ENCODE measurements at places on chromosomes 4 and X. TPM values are rescaled to one million over a fixed set of nuclear protein-coding genes. Genes with fewer than 3 reads are reported as not detected.

The HDAC8 gene
- polyA plus RNA-seq = 29.5 TPM

The ITIH6 gene
- polyA plus RNA-seq = not detected

The BMPR1B gene
- 1.8 TPM for polyA plus RNA-seq

The TCP11X2 gene
- polyA plus RNA-seq = 0.39 TPM

The TSPAN6 gene
- 98.3 TPM for polyA plus RNA-seq

The ZMYM3 gene
- polyA plus RNA-seq = 15.1 TPM

The GASK1B gene
- polyA plus RNA-seq = 30.9 TPM

The TBC1D8B gene
- polyA plus RNA-seq = 6.4 TPM

The TRIM61 gene
- 0.16 TPM for polyA plus RNA-seq

The BLTP1 gene
- polyA plus RNA-seq = 7.7 TPM

The S100G gene
- polyA plus RNA-seq = 4.1 TPM

The CDX4 gene
- not detected for polyA plus RNA-seq

The SH2D1A gene
- not detected for polyA plus RNA-seq

The SPIN2A gene
- polyA plus RNA-seq = 3.0 TPM

The CSAG1 gene
- not detected for polyA plus RNA-seq

The CYP4V2 gene
- polyA plus RNA-seq = 8.0 TPM

The EDNRA gene
- 19.0 TPM for polyA plus RNA-seq

The SLITRK4 gene
- polyA plus RNA-seq = 6.2 TPM

The ZNF41 gene
- 2.1 TPM for polyA plus RNA-seq

The ELOVL6 gene
- polyA plus RNA-seq = 12.8 TPM

The ENPEP gene
- 3.7 TPM for polyA plus RNA-seq

The PALLD gene
- polyA plus RNA-seq = 82.7 TPM

The SPACA5 gene
- polyA plus RNA-seq = not detected

The AFM gene
- 34.8 TPM for polyA plus RNA-seq

The ZNF732 gene
- polyA plus RNA-seq = not detected

The ADRA2C gene
- polyA plus RNA-seq = 11.0 TPM

The SLC7A11 gene
- polyA plus RNA-seq = 5.3 TPM

The EPHA5 gene
- 0.05 TPM for polyA plus RNA-seq

The PIR gene
- polyA plus RNA-seq = 18.6 TPM

The PCDH11X gene
- polyA plus RNA-seq = 1.5 TPM

The OTC gene
- 10.1 TPM for polyA plus RNA-seq

The LUZP4 gene
- not detected for polyA plus RNA-seq

The P2RY10 gene
- polyA plus RNA-seq = not detected

The TREX2 gene
- polyA plus RNA-seq = 0.81 TPM

The TMPRSS11D gene
- polyA plus RNA-seq = not detected

The UXT gene
- polyA plus RNA-seq = 130 TPM

The TMPRSS11F gene
- 0.50 TPM for polyA plus RNA-seq

The PAGE4 gene
- 0.63 TPM for polyA plus RNA-seq

The WDR17 gene
- polyA plus RNA-seq = 1.1 TPM

The MAGEA1 gene
- not detected for polyA plus RNA-seq

The TMSB15B gene
- 18.2 TPM for polyA plus RNA-seq

The PSAPL1 gene
- 4.4 TPM for polyA plus RNA-seq

The CHST7 gene
- 7.8 TPM for polyA plus RNA-seq

Data from hepatocyte (in vitro differentiated cells).